Femur (tissue), 1 donor: ENCODE measurements at places on chromosomes 5 and 9.

GRCh38 chr9:126153382-126153781 lies 173.2 kb upstream of the MVB12B start:
- DNase-seq = no peak

- no peak for DNase-seq
Measured at GRCh38 chr5:90911169-90911568, 352.6 kb downstream of the ADGRV1 start.

- peak; percentile 47 for DNase-seq
Measured at GRCh38 chr5:138354926-138355378, 2.5 kb downstream of the KDM3B start.

DNA sequence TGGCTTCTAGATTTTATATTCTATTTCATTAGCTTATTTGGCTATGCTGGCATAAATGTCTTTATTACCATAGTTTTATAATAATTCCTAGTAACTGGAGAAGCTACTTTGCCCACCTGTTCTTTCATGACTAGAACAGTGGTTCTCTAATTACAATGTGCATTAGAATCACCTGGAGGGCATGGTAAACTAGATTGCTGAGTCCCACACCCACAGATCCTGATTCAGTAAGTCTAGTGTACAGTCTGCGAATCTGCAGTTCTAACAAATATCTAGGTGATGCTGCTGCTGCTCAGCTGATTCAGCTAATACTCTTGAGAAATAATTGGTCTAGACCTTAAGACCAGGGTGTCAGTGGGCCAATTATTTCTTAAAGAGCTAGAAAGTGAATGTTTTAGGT lies 35.5 kb downstream of the RNF38 start:
- no peak for DNase-seq

DNA sequence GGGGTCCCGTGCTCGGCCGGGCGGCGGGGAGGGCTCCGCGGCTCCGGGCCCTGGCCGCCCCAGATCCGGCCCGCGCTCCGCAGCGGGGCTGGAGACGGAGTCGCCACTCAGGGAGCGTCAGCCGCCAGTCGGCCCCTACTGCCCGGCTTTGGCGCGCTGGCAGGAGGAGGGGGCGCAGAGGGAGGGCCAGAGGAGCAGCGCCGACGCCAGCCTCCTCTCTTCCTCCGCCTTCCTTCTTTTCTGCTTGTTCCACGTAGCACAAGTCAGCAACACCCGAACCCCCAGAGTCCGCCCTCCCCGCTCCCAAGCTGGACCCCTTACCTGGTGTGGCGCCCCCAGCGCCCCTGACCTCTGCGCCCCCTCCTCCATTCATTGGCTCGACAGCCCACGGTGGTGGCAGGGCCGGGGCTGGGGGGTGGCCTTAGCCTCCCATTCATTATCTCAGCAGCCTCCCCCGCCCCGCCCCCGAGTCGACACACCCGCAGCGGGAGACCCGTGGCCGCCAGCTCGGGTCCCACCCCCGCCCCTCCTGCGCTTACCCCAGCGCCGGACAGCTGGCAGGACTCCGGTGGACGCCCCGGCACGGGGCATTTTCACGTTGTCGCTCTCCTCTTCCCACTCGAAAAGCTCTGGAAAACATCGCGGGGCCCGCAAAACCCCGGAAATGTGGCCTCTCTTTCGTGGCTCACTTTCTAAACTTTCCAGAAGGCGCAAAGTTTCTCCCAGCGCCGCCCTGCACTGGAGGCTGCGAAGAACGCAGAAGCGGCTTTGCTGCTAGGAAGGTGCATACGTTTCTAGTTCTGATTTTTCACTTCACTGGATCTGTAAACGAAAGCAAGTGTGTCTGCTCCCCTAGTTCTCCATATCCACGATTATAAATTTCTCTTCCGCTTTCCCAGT lies at the start of gene LPAR1:
TSS of gene LPAR1 (minus strand) at position 140 of the 900 bp plus-strand sequence. CDS start 66,353 bp downstream, outside the sequence.
- DNase-seq = peak; percentile 89

- no peak for DNase-seq
Measured at GRCh38 chr5:133983674-133984073, 15.2 kb upstream of the C5orf15 start.

DNA sequence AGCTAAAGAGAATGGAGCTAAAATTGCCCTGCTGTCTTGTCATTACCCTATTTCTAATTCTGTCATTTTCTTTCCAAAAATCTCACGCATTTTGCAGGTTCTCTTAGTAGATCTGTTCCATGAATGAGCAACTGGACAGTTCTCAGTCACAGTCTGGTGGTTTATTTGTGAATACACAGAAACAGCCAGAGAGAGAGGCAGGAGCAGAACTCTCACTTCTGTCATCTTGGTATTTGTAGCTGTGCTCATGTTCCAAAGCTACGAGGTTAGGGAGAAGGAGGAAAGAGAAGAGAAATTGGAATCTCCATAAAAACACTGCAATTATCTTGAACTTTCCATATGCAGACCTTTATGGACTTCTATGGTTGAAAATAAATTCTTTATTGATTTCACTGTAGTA lies 118.0 kb upstream of the OR13F1 start:
- DNase-seq = no peak

DNA sequence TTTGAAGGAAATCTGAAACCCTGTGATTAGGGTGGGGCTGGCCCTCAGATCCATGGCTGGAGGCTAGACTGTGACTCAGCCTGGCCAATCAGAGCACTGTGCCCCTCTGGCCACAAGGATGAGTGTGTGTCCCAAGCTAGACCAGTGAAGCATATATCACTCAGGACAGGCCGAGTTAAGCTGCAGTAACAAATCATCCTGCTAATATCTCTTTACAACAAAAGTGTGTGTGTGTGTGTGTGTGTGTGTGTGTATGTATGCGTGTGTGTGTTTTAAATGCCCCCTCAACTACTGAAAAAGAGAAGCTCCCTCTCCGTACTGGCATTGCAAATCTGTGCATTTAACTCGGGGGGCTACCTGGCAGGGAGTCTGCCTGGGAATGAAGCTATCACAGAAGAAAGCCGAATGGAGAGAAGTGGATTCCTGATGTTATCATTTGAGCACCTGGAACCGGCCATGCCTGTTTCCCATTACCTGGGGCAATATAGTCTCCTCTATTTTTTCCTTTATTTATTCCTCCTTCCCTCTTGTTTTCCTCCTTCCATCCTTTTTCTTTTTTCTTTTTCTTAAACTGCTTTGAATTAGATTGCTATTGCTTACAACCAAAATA lies 25.6 kb downstream of the STC2 start:
- peak; percentile 61 for DNase-seq
